ENCODE measurements at places on chromosomes 16 and 17. TPM values are rescaled to one million over a fixed set of nuclear protein-coding genes. Genes with fewer than 3 reads are reported as not detected.

The CCL1 gene
- not detected for polyA plus RNA-seq

The KRTAP2-2 gene
- polyA plus RNA-seq, result not detected

The RAB37 gene
- polyA plus RNA-seq, result 5.6 TPM

The AKAP10 gene
- 27.7 TPM for polyA plus RNA-seq

The TMC8 gene
- polyA plus RNA-seq, result 2.7 TPM

The TNS4 gene
- 0.20 TPM for polyA plus RNA-seq

- DNase-seq, result no peak
Observed at GRCh38 chr17:10178506-10178991, 19.9 kb downstream of the GAS7 start.

DNA sequence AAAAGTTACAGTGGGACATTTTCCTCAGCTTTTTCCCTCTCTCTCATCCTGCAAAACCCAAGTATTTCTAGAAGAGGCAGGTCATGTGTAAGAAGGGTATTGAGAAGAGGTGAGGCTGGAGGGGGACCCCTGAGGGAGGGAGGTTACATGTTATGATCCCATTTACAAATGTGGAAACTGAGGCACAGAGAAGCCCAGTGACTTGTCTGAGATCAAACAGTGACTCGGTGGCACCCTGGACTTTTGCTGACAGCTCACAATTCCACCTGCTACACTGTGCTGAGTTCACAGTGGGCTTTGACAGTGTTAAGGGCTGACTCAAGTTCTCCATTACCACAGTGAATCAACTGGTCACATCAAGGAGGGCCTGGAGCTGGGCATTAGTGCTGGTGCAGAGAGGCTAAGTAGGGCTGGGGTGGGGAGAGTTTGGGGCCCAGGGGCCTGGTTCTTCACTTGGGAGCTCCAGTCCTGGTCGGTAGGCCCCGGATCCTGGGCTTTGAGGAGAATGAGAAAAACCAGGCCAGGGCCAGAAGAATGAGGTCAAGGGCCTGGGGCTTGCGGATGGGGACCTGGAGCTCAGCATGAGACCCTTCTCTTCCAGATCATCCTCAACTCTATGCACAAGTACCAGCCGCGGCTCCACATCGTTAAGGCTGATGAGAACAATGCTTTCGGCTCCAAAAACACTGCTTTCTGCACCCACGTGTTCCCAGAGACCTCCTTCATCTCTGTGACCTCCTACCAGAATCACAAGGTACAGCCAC lies 26.0 kb downstream of the TBX4 start:
- no peak for DNase-seq

- DNase-seq, result no peak
Observed at GRCh38 chr17:3809135-3809534, 8.1 kb upstream of the ITGAE start.

DNA sequence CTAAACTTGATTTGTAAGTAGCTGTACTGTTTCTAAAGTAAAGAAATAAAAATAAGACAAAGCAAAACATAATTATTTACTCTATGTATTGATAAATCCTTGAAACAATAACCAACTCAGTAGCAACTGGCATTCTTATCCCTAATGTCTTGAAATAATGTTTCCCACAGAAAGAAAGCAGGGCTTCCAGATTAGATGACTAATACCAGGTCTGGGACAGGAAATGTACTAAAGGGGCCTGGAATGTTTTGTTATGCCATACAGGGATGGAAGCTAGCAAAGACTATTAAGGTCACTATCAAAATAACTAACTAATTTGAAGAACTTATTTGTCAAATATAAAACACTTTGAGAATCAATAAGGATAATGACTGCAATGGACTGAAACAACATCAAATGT lies 82.1 kb downstream of the CFDP1 start:
- DNase-seq, result no peak

DNA sequence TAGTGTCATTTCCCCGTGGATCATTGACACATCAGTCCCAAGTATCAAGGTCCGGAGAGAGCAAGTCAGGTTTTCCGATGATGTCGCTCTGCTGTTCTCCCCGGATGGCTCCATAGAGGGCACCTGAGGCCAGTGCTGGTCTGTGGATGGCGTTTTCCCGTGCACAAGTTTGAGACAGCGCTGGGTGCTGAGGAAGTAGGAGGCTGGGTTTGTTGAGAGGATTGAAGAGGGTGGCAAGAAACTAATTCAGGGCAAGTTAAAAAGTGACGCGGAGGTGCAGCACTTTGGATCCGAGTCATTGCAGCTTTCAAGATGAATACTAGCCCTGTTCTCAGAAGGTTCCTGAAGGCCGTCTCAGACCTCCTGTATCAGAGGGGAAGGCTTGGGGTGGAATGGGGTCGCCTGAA lies 7.7 kb downstream of the NUBP1 start:
- DNase-seq, result no peak

GRCh38 chr17:78475211-78475610 lies 96.8 kb downstream of the PGS1 start:
- DNase-seq, result no peak

DNA sequence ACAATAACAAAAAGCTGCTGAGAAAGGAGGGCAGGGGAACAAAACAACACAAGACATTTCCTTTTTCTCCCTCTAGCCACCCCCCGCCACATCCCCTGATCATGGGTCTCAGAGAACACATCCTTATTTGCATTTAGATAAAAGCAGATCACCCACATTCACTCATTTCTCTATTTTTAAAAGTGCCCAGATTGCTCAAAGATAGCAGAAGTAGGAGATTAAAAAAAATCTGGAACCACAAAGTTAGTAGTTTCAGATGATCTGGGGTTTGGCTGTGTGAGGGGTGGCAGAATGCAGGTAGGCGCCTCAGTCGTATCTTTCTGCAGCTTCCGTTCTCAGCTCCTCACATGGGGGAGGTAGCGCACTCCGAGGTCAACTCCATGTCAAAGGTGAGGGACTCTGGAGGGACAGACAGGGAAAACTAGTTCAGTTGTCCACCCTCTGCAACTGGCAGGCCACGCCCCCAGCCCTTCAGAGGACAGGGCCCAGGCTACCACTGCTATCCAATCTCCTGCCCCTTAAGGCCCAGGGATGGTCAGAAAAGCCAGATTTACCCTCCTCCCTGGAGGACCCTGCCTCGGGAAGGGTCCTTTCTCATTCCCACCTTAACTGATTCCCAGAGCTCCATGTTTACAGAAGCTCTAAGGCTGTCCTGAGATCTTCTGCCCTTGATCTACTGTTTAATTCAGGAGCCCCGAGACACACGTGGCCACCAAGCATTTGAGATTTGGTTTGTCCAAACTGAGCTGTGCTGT lies 27.3 kb downstream of the STAT5A start:
- no peak for DNase-seq

DNA sequence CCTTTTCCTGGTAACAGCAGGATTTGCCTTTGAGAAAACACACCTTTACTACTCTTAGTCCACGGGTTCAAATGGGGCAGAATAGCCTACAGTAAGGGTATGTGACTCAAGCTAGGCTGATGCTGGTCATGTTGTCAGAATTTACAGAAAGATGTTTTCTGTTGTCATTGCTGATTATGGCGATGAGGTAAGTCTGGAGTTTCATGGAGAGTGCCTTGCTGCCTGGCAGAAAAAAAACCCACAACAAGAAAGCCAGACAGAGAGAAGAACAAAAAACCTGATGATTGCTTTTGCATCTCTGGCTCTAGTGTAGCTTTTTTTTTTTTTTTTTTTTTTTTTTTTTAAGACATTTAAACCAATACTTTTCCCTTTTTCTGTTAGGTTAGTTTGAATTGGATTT lies 47.9 kb downstream of the SLC6A4 start:
- DNase-seq, result no peak

GRCh38 chr17:74485841-74486240 lies 19.4 kb downstream of the CD300A start:
- no peak for DNase-seq

DNA sequence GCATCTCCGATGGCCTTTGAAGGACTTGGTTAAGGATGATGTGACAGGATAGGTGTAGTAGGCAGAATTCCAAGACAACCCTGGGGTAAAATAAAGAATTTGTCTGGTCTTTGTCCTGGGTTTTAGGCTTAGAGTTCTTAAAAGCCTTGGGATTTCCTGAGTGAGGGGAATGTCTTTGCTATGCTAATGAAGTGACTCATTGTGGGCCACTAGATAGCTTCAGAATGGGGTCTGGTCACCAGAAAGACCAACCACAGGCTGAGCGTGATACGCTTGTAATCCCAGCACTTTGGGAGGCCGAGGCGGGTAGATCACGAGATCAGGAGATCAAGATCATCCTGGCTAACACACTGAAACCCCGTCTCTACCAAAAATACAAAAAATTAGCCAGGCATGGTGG lies 182.8 kb upstream of the TOX3 start:
- DNase-seq, result no peak

- DNase-seq, result no peak
Observed at GRCh38 chr16:58815181-58815888, 81.2 kb upstream of the GOT2 start.

GRCh38 chr16:65445313-65446260 lies 323.7 kb upstream of the CDH11 start:
- no peak for DNase-seq

- no peak for DNase-seq
Observed at GRCh38 chr16:14284930-14285512, 213.9 kb downstream of the MRTFB start.

DNA sequence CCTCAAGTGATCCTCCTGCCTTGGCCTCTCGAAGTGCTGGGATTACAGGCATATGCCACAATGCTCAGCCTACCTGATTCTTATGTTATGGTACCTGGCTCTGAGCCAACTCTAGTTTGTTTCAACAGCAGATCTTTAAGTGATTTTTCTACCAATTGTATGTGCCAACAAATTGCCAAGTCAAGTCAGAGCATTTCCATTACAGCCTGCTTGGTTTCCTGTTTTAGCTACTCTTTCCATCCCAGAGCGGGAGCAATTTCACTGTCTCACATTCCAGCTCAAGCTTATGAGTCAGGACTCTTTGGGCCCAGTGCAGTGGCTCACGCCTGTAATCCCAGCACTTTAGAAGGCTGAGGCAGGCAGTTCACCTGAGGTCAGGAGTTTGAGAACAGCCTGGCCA lies 30.8 kb upstream of the RBBP6 start:
- DNase-seq, result no peak

GRCh38 chr17:36511216-36511615 lies 23.5 kb downstream of the MYO19 start:
- DNase-seq, result no peak

DNA sequence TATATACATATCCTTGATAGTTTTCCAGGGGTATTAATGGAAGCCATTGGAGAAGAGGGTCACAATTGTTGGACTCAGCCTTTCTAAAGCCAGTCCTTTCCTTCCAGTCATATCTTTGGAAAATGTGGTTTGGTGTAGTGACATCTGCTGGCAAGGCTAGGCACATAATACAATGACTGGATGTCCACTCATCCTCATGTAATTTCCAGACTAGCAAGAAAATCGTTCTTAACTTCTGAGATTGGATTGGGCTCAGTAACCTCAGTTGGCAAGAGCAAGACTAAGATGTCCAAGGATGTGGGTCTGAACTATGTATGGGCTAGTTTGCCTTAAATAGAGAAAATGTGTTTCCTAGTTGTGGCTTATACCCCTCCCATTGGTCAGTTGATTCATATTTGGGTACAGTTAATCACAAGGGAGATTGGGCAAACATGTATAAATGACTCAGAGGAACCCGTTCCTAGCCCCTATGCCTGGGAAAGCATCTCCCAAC lies 8.7 kb upstream of the KAT7 start:
- no peak for DNase-seq

DNA sequence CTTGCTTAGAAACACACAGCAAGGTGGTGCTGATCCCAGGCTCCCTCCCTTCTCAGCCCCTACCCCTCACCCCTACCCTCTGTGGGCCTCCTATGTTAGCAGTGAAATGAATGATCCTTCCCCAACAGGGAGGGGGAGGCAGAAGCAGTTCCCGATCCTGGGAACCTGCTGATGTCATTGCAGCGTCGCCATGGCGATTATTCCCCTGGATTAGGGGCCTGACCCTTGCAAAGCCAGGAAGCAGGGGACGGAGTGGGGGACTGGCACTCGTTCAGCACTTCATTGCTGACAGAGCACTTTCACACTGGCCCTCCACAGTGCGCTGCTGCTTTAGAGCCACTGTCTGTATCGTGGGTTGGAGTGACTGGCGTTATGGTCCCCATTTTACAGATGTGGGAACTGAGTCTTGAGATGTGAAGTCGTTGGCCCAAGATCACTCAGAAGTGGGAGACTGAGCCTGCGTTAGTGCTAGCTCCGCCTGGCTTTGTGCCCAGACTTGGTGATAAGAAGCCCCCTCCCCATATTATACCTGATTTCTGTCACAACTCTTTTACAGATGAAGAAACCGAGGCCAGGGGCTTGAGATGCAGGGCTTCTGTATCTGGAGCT lies 26.6 kb downstream of the LASP1 start:
- no peak for DNase-seq

DNA sequence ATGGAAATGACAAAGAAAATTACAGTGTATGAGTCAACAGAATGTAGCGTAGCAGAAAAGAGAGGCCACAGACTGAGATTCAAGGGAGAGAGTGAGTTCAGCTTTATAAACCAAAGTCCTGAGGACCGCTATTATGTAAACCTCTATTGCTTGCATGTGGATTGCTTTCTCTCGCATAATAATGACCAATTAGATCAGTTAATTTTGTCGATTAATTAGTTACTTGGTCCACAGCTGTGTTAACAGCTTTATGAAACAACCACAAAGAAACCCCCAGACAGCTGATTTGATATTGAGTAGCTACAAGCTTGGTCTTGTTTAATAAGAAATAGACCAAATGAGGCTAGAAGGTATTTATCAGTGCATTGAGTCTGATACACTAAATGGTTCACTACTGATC lies 291.8 kb upstream of the ERCC4 start:
- DNase-seq, result no peak
